K562 (cell line): ENCODE measurements at places on chromosomes 2 and 18. TPM values are rescaled to one million over a fixed set of nuclear protein-coding genes. Genes with fewer than 3 reads are reported as not detected.

DNA sequence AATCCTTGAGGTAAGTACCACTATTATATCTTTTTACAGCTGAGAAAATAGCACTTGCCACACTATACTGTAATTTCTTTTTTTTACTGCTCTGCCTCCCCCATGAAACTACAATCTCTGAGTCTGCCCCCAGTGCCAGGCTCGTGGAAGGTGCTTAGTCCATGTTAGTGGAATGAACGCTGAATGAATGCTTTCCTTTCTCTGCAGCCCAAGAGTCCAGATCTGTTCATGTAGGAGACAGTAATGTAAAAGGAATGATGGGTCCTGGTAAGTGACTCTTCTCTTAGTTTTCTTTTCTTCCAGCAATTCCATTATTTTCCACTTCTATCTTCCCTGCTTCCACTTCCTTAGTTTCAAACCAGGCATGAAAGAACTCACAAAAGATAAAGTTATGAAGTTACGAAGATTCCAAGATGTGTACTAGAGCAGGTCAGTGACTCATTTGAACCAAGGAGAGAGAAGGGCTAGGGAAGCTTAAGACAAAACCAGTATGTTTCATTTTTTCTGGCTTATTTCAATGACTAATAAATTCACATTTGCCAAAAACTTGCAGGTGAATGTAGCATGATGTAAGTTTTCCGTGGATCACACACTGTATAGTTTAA, 46.0 kb downstream of the ARHGEF33 start:
- peaks cover 3% of the 10 kb centered on the region; the same call in 2 of the 3 replicates for H3K27me3 ChIP-seq
- DNase-seq, result no peak
- no peak overlapping the region for H3K27ac ChIP-seq
- no peaks in the 10 kb centered on the region for H3K4me1 ChIP-seq

- no peak overlapping the region for H3K4me3 ChIP-seq
- H3K27me3 ChIP-seq, result no peaks in the 10 kb centered on the region
- H3K27ac ChIP-seq, result no peak overlapping the region
- DNase-seq, result no peak
- H3K36me3 ChIP-seq, result no peaks in the 10 kb centered on the region
- peaks cover 21% of the 10 kb centered on the region; the same call in 2 of the 3 replicates for H3K4me1 ChIP-seq
Measured at GRCh38 chr2:68125821-68126220, 31.9 kb upstream of the PNO1 start.

DNA sequence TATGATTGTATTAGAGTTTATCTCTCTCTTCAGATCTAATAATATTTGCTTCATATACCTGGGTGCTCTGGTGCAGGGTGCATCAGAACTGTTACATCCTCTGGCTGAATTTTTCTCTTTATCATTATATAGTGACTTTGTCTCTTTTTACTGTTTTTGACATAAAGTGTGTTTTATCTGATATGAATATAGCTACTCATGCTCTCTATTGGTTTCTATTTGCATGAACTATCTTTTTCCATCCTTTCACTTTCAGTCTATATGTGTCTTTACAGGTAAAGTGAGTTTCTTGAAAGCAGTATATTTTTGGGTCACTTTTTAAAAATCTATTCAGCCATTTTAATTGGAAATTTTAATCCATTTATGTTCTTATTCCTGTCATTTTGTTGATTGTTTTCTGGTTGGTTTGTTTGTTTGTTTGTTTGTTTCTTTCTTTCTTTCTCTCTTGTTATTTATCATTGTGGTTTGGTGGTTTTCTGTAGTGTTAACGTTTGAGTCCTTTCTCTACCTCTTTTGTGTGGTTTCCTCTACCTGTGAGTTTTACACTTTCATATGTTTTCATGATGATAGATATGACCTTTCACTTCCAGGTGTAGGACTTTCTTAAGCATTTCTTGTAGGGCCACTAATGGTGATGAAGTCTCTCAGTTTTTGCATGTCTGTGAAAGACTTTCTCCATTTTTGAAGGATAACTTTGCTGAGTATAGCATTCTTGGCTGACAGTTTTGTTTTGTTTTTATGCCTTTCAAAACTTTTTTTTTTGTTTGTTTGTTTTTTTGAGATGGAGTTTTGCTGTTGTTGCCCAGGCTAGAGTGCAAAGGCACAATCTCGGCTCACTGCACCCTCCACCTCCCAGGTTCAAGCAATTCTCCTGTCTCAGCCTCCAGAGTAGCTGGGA, 54.9 kb downstream of the CCNT2 start:
- H3K27me3 ChIP-seq, result peaks cover 15% of the 10 kb centered on the region
- no peak overlapping the region for H3K4me3 ChIP-seq
- no peak overlapping the region for H3K27ac ChIP-seq
- no peak for DNase-seq
- H3K4me1 ChIP-seq, result peaks cover 5% of the 10 kb centered on the region; the same call in 1 of the 2 replicates

GRCh38 chr2:198114064-198114463, 309.7 kb downstream of the PLCL1 start:
- H3K27me3 ChIP-seq, result no peaks in the 10 kb centered on the region
- peaks cover 5% of the 10 kb centered on the region; the same call in 1 of the 3 replicates for H3K36me3 ChIP-seq
- no peaks in the 10 kb centered on the region for H3K4me1 ChIP-seq
- no peak for DNase-seq
- no peak overlapping the region for H3K4me3 ChIP-seq

GRCh38 chr2:61214171-61214570, 52.2 kb downstream of the C2orf74 start:
- DNase-seq, result no peak
- no peak overlapping the region for H3K4me3 ChIP-seq
- H3K36me3 ChIP-seq, result peaks cover 69% of the 10 kb centered on the region

DNA sequence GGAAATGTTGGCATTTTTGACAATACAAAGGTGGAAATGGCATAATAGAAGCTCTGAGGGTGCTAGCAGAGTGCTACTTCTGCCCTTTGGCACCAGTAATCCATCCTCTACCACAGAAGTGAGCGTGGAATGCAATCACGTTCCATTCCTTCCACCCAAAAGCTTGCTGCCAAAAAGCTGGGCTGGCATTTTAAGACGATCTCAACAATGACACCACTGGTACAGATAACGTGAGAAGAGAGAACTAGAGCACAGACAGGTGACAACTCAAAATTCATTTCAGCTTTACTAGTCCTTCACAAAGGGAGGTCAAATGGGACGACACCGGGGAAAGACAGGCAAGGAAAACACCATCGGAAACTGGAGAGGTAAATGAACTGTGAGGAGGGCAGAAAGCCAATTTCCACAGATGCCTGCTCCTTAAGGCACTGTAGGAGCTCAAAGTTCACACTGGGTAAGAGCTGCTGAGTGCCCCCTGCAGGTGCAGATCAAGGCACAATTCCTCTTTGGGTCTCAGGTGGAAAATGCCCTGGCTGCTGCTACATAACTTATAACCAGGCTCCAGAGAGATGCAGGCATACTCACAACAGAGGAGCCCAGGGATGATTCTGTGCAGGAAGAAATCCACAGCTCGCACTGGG, 50.7 kb upstream of the RNU4ATAC start:
- no peaks in the 10 kb centered on the region; the same call in 1 of the 2 replicates for H3K4me1 ChIP-seq
- H3K36me3 ChIP-seq, result no peaks in the 10 kb centered on the region; the same call in 2 of the 3 replicates
- no peak overlapping the region for H3K27ac ChIP-seq
- no peak overlapping the region for H3K4me3 ChIP-seq

GRCh38 chr18:9743200-9744016, 35.3 kb downstream of the RAB31 start:
- H3K4me3 ChIP-seq, result no peak overlapping the region
- peaks cover 25% of the 10 kb centered on the region for H3K4me1 ChIP-seq
- no peaks in the 10 kb centered on the region for H3K36me3 ChIP-seq
- peak overlapping the region; percentile 74 for H3K27ac ChIP-seq

GRCh38 chr2:222451224-222451674, 26.9 kb downstream of the SGPP2 start:
- H3K27me3 ChIP-seq, result no peaks in the 10 kb centered on the region
- no peak for DNase-seq

- no peaks in the 10 kb centered on the region for H3K27me3 ChIP-seq
- peak; percentile 31 for DNase-seq
- no peaks in the 10 kb centered on the region for H3K4me1 ChIP-seq
- H3K27ac ChIP-seq, result no peak overlapping the region
Measured at GRCh38 chr2:31729442-31730092, 148.8 kb upstream of the SRD5A2 start.

DNA sequence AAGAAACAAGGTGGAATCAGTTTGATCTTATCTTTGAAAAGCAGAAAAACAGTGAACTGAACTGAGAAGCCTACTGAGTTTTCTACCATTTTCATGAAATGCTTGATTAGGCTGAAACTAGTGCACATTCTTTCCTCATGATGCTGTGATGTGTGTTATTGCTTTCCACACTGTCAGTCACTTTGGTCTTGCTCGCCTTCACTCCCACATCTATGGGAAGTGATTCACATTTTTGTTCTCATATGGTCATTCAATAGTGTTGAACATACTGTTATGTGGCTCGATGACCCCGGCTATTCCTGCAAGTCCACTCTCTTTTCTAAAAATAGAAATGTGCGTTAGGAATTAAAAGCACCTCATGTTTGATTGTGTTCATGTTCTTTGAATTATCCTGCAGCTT, 129.7 kb downstream of the TGIF1 start:
- no peak overlapping the region for H3K27ac ChIP-seq
- H3K4me1 ChIP-seq, result peaks cover 17% of the 10 kb centered on the region
- no peak for DNase-seq

DNA sequence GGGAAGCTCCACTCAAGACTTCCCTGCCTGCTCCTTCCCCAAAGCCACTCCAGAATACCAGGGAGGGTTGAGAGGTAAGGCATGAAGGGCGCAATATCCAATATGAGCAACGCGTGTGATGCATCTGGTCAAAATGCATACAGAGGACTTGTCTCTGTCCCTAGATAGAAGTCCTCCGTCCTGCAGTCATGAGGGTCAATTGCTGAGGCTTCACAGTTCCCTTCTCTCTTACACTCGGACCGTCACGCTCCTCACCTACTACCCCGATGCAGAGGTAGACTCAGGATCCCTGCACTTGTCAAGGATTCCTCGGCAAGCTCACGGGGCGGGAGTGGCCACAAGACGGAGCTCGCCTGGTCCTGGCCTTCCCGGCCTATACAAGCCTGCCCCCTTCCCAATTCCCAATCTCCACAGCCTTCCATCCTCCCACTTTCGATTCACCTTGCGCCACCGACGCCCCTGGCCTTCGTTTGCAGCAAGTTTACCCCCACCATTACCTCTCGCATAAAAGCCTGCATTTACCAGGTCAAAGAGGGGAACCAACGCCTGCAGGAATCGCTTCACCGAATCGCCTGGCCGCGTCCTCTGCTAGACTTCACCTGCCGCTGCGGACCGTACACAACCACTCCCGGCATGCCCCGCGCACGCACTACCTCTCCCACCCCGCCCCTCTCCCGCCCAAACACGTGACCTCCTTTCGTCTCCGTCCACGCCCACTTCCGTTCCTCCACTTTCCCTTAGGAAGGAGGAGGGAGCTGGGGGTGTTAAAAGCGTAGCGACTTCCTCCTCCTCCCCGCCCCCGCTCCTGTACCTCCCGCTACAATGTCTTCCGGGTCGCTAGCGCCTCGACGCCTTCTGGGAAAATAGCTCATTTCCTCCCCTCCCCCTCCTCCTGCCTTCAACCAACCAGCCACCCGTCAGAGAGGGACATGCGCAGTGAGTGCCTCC, at the start of gene ORC4:
TSS of gene ORC4 (minus strand) at position 627 of the 948 bp plus-strand sequence. CDS start 44,779 bp downstream, outside the sequence.
- H3K4me3 ChIP-seq, result peak within 1 kb of the TSS; percentile 82
- H3K4me1 ChIP-seq, result no peaks in the 10 kb centered on the region
- DNase-seq, result peak; percentile 93
- H3K36me3 ChIP-seq, result peaks cover 7% of the 10 kb centered on the region; the same call in 2 of the 3 replicates

GRCh38 chr18:42780171-42780570, 335.3 kb downstream of the RIT2 start:
- H3K36me3 ChIP-seq, result no peaks in the 10 kb centered on the region
- H3K27me3 ChIP-seq, result no peaks in the 10 kb centered on the region
- no peak for DNase-seq
- no peak overlapping the region for H3K4me3 ChIP-seq

- no peaks in the 10 kb centered on the region for H3K4me1 ChIP-seq
- no peak overlapping the region for H3K27ac ChIP-seq
- H3K4me3 ChIP-seq, result no peak overlapping the region
- DNase-seq, result peak; percentile 37
- no peaks in the 10 kb centered on the region for H3K27me3 ChIP-seq
- no peaks in the 10 kb centered on the region for H3K36me3 ChIP-seq
Measured at GRCh38 chr2:68558576-68558975, 84.8 kb upstream of the PROKR1 start.

GRCh38 chr2:235098269-235098668, 146.5 kb downstream of the SH3BP4 start:
- no peak overlapping the region for H3K4me3 ChIP-seq
- no peak for DNase-seq
- H3K4me1 ChIP-seq, result no peaks in the 10 kb centered on the region

DNA sequence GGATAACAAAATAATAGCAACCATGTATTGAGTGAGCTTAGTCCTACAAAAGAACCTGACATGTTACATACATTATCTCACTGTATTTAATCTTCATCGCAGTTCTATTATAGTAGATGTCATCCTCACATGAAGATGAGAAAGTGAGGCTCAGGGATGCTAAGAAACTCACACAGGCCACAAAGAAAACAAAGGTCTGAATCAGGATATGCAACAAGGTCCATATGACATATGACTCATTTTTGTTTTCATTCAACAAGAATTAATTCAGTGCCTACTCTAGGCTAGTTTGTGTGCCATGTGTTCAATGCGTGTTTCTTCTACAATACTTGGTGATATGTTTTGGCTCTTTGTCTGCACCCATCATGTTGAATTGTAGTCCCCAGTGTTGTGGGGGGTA, 219.7 kb upstream of the EPHA4 start:
- no peak overlapping the region for H3K27ac ChIP-seq
- no peak for DNase-seq
- no peaks in the 10 kb centered on the region for H3K4me1 ChIP-seq
- H3K27me3 ChIP-seq, result no peaks in the 10 kb centered on the region
- no peaks in the 10 kb centered on the region for H3K36me3 ChIP-seq
- no peak overlapping the region for H3K4me3 ChIP-seq

- H3K4me3 ChIP-seq, result no peak overlapping the region
- no peaks in the 10 kb centered on the region for H3K36me3 ChIP-seq
- H3K4me1 ChIP-seq, result no peaks in the 10 kb centered on the region
- DNase-seq, result no peak
- H3K27me3 ChIP-seq, result no peaks in the 10 kb centered on the region
Measured at GRCh38 chr2:209875270-209875669, 103.6 kb downstream of the UNC80 start.

Gene MYOM1
- 0.29 and 0.35 TPM in 2 replicates for total RNA-seq

Gene CFC1
- total RNA-seq, result not detected in 2 replicates

Gene KCNG3
- total RNA-seq, result not detected in 2 replicates

Gene CROCC2
- not detected in 2 replicates for total RNA-seq

Gene PASK
- total RNA-seq, result 25.9 and 30.3 TPM in 2 replicates

Gene D2HGDH
- 26.0 and 30.8 TPM in 2 replicates for total RNA-seq

Gene ITPRIPL1
- total RNA-seq, result 8.9 and 9.0 TPM in 2 replicates

Gene HJURP
- 43.6 and 46.4 TPM in 2 replicates for total RNA-seq

Gene CAPN14
- total RNA-seq, result not detected in 2 replicates

Gene ALLC
- total RNA-seq, result not detected in 2 replicates

Gene SNORC
- 0.80 and 1.7 TPM in 2 replicates for total RNA-seq

Gene ACP1
- total RNA-seq, result 135 and 139 TPM in 2 replicates

Gene FEV
- 1.6 and 2.4 TPM in 2 replicates for total RNA-seq

Gene ANKRD62
- 0.44 and 0.69 TPM in 2 replicates for total RNA-seq

Gene KIF1A
- 0.94 and 1.4 TPM in 2 replicates for total RNA-seq
